Testis (tissue), 5 donors: ENCODE measurements at places on chromosomes 13 and 19. TPM values are rescaled to one million over a fixed set of nuclear protein-coding genes. Genes with fewer than 3 reads are reported as not detected.

GRCh38 chr19:5663904-5664303, 16.4 kb downstream of the MICOS13 start:
- DNase-seq, result no peak

- peak; percentile 86 for DNase-seq
These were observed 16.7 kb downstream of the TSKS start for GRCh38 chr19:49746206-49746958.

DNA sequence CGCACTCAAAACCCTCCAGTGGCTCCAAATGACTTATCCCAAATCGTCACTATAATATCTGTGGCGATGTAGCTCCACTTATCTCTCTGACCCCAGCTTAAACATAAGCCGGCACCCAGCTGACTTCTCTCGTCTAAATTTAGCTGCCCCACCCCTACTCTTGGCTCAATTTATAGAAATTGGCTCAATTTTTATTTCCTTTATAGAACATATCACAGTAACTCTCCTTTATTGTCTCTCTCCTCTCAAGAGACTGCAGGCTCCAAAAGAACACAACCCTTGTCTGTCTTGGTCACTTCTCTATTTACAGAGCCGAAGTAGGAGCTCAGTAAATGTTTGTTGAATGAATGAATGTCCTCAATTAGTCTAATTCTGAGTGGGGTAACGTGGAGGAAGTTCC, 805 bp downstream of the ZNF784 start:
- DNase-seq, result no peak

The ADGRE2 gene
- total RNA-seq, result 0.71 TPM

DNA sequence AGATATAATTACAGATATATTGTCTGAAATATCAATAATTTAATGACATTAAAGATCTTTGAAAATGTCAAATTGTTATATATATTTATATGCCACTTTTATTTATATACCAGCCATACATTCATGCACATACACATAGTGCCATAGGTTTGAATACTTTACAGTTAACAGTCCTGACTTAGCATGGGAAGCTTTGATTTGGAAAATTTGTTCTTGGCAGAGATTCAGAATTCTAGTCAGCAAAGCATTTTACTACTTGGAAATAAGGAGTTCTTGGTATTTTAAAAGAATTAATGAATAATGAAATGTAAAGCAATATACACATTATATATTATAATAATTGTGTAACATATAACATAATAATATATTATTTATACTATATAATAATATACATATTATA, 277.0 kb upstream of the PCDH20 start:
- DNase-seq, result no peak
